ENCODE measurements at places on chromosomes 7 and 10. TPM values are rescaled to one million over a fixed set of nuclear protein-coding genes. Genes with fewer than 3 reads are reported as not detected.

DNA sequence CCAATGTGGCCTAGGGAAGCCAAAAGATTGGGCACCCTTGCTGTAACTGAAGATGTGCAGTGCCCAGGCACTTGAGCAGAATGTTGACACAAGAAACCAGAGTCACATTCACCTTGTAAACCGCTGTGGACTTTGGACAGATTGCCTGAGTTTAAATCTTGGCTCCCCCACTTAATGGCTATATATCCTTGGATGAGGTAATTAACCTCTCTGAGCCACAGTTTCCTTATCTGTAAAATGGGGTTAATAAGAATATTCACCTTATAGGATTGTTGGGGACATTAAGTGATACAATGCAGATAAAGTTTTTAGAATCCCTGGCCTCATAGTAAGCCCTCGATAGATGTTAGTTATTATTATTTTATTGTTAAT is 331.0 kb downstream of the LRMDA start:
- DNase-seq: no peak

GRCh38 chr7:46468753-46469356 is 547.8 kb upstream of the IGFBP3 start:
- no peak for DNase-seq

TMEM236 gene
- total RNA-seq: 0.11 TPM

DNA sequence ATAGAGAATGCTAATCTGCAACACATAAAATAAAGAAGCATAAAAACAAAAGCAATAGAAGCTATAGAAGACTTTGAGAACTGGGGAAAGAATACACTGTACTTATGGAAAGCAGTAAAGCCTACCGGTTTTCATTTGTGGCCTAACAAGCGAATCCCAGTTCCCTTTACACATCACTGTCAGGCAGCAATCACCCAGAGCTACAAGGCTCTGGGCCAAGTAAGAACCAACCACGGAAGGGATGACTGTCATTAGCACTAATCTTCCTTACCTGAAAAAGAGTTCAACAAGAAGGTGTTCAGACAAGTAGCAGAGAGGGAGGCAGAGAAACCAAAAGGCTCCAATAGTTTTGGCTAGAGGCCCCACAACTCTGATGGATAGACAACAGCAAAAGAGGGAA is 15.0 kb downstream of the CCDC6 start:
- no peak for DNase-seq

Data from dorsolateral prefrontal cortex (tissue), 122 donors.